ENCODE measurements at places on chromosomes 11 and 22. TPM values are rescaled to one million over a fixed set of nuclear protein-coding genes. Genes with fewer than 3 reads are reported as not detected.

MYH9 gene
- total RNA-seq: 206 TPM

INTS4 gene
- 12.6 TPM for total RNA-seq

ATP5MG gene
- 602 TPM for total RNA-seq

BET1L gene
- 32.2 TPM for total RNA-seq

C11orf91 gene
- 1.00 TPM for total RNA-seq

FGF19 gene
- not detected for total RNA-seq

ADM2 gene
- total RNA-seq: not detected

GAL gene
- total RNA-seq: 0.43 TPM

MN1 gene
- 7.7 TPM for total RNA-seq

- no peak for DNase-seq
Measured at GRCh38 chr11:110984147-110984546, 261.4 kb upstream of the POU2AF2 start.

GRCh38 chr11:74307434-74307833 is 4.0 kb downstream of the P4HA3 start:
- DNase-seq: no peak

GRCh38 chr11:122138744-122139594 is 23.0 kb upstream of the BLID start:
- DNase-seq: no peak

GRCh38 chr11:39804271-39804670 is 1655.2 kb downstream of the LRRC4C start:
- no peak for DNase-seq

DNA sequence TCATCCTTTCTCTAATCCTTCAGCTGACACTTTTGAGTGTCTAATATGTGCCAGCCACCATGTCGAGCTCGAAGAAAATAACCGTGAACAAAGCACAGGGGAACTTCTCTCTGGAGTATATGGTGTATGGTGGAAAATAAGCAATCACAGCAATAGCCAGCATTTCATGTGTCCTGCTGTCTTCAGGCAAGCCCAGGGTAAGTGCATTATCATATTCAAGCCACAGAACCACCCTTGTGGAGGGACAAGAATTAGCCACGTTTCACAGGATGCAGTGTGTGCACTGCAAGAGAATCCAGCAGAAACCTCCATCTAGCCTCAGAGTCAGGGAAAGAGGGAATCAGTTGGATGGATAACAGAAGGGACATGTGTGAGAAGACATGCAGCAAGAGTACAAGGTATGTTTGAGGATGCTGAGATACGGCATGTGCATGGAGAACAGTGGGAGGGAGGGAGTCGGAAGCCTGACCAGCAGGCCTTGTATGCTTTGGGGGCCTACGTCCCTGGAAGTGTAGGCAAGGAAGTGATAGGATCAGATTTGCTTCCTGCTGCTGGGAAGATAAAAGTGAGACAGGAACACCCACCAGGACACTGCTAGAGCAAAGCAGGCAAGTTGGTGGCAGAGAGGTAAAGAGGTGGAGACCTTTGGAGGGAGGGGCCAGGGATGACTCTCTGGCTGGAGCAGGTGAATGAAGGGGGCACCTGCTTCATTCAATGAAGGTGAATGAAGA is 14.7 kb upstream of the GNAZ start:
- DNase-seq: no peak

DNA sequence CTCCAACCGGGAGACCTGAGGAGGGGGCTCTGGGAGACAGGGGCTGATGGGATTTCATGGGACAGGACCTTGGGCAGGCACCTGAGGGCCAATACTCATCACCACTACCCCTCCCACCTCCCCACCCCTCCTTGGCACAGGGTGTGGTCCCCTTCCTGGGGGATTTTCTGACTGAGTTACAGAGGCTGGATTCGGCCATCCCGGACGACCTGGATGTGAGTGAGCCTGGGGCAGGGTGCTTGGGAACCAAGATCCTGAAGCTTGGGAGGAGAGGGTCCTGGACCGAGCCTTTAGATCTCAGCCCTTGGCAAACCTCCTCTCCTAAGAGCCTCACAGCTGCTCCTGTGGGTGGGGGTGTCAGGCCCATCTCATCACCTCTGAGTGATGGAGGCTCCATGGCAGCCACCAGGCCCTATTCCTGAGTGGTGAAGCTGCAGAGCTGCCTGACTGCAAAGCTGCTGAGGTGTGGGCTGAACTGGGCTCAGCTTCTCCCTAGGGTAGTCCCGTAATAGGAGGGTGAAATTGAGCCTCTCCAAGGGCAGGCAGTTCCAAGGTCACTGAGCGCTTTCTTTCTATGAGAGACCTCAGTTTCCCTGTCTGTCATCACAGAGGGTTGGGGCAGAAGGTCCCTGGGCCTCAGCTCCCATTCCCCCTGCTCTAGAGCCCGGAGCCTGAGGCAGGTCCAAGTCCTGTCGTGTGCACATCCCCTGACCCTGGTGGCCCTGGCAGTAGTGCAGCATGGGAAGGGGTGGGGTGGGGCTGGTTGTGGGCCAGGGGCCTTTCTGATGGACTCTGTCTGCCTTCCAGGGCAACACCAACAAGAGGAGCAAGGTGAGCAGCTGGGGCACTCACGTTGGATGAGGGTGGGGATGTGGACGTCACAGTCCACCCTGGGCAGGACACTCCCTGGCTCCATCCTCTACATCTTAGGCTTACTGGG is 6.5 kb downstream of the RGL4 start:
- no peak for DNase-seq

GRCh38 chr22:48248901-48249455 is 1486.5 kb downstream of the TBC1D22A start:
- no peak for DNase-seq

- DNase-seq: no peak
Measured at GRCh38 chr11:31690041-31690440, 121.1 kb downstream of the PAX6 start.

DNA sequence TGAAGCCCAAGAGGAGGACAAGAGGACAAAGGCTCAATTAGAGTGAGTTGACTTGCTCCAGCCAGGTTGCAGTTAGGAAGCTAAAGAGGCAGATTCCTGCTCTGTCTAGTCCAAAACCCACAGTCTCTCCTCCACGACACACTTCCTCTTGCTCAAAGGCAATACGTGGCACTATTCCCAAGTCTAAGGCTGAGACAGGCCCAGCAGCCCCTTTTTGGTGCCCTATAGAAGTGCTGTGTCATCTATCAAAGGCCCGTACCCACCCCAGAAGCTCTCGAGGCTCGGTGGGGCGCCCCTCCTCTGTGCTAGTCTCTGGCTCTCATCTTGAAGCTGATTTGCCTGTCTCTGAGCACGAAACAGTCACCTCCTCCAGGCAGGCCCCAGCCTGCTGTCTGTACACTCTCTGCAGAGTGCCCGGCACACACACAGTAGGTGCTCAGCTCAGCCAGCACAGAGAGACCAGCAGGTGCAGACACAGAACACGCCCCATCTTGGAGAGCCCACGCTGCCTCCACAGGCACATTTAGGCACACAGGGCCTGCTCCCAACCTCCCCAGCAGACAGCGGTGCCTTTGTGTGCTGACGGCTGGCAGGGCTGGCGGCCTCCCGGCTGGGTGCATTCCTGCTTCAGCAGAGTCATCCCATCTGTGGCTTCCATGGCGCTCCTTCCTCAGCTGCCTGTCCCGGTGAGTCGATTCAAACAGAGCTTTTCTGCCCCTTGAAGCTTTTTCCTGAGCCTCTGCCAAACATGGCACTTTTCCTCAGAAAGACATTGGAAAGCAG is 52.8 kb downstream of the MYH9 start:
- no peak for DNase-seq

DNA sequence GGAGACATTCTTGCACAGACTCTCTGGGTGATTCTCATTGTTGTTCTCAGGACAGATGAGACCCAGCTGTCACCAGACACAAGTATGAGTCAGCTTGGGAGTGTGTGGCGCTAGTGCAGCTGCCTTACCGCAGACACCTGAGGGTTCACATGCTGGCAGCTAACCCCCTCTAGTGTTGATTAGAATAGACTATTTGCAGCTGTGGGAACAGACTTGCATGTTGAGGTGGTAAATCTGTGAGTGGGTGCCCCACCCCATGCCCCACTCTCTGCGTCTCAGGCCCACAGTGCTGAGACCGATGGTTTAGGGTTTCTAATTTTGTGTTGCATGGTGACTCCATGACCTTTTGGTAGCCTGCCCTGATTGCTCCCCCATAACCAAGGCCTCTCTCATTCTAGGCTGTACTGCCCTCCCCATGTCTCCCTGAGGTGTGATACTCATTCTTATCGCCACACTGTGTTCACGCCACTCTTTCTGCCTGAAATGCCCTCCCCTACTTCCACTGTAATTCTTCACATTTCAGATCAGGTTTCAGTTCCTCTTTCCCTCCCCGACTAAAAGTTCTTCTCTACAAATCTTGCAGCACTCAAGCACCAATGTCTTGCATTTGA is 73.7 kb upstream of the KIRREL3 start:
- DNase-seq: no peak

- DNase-seq: no peak
Measured at GRCh38 chr11:70844387-70844786, 408.0 kb downstream of the SHANK2 start.

Measured in heart left ventricle (tissue), 16 donors.